Mesothelial cell of epicardium (in vitro differentiated cells): ENCODE measurements at places on chromosomes 6 and 20. TPM values are rescaled to one million over a fixed set of nuclear protein-coding genes. Genes with fewer than 3 reads are reported as not detected.

GRCh38 chr6:41464481-41464880, 81.7 kb upstream of the FOXP4 start:
- H3K27ac ChIP-seq, result no peak overlapping the region
- peaks cover 50% of the 10 kb centered on the region for H3K4me1 ChIP-seq
- no peak for DNase-seq
- no peaks in the 10 kb centered on the region for H3K36me3 ChIP-seq
- H3K4me3 ChIP-seq, result no peak overlapping the region
- H3K27me3 ChIP-seq, result no peaks in the 10 kb centered on the region

DNA sequence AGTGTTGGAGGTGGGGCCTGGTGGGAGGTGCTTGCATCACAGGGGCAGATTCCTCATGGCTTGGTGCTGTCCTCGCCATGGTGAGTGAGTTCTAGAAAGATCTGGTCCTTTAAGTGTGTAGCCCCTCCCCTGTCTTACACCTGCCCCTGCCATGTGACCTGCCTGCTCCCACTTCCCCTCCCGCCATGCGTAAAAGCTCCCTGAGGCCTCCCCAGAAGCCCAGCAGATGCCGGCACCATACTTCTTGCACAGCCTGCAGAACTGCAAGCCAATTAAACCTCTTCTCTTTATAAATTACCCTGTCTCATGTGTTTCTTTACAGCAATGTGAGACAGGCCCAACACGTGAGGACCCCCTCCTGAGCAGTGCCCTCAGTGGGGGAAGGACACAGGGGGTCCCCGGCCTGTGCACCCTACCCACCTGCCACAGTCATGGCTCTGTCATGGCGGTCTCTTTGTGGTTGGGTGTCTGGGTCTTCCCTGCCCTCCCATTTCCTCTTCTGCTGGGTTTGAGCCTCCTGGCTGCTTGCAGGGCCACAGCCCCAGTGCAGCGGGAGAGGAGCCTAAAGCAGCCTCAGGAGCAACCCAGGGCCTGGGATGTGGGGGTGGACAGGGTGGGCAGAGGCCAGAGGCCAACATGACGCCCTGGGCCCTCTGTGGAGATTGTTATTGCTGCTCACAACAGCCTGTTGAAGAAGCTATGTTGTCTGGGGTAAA, 87.2 kb upstream of the QKI start:
- H3K4me1 ChIP-seq, result peaks cover 12% of the 10 kb centered on the region
- H3K27ac ChIP-seq, result no peak overlapping the region
- H3K36me3 ChIP-seq, result no peaks in the 10 kb centered on the region
- no peak for DNase-seq
- H3K4me3 ChIP-seq, result no peak overlapping the region
- no peaks in the 10 kb centered on the region for H3K27me3 ChIP-seq

DNA sequence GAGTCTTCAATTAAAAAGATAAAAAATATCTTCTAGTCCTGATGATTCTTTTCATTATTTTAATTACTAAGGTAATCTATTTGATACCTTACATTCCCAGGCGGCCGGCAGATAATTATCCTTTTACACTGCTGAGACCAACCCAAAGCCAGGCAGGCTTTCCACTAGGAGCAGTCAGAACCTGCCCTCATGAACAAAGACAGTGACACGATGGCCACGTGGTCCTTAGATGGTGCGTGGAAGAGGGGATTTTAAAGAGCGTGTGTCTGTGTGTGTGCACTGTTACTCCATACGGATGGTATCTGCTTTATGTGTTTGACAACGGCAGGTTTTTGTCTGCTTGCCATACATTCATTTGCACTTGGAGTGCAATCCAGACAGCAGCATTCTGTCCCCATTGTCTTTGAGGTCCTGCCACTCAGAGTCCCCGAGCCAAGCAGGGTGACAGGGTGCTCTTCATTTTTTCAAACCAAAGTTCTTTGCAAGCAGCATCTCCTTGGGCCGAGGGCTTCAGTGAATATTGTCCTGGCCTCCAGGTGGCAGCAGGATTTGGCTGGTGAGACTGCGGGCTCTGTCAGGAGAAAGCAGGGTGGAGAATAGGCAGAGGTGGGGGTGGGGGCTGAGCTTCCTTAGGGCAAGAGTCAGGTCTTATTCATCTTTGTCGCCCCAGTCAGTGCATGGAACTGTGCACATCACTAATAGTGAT, 260.5 kb downstream of the NRN1 start:
- H3K4me1 ChIP-seq, result peaks cover 10% of the 10 kb centered on the region
- H3K27me3 ChIP-seq, result no peaks in the 10 kb centered on the region

DNA sequence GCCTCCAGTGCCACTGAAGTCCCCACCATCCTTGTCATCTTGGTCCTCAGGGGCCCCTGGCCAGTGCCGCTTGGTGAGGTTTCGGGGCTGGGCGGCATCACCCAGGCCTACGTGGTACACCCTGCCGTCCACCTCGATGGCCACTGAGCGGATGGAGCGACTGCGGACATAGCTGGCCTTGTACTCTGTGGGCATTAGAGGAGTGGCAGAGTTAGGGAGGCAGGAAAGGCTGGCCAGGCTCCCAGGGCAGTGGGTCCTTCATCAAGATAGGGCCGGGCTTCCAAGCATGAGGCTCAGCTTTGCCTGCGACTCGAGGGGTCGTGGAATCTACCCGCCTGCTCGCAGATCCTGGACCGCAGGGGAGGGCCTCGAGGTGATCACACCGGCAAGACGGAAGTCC, 119.0 kb downstream of the SULF2 start:
- H3K4me1 ChIP-seq, result peaks cover 22% of the 10 kb centered on the region
- H3K27me3 ChIP-seq, result no peaks in the 10 kb centered on the region
- no peak overlapping the region for H3K27ac ChIP-seq
- no peak overlapping the region for H3K4me3 ChIP-seq
- peaks cover 5% of the 10 kb centered on the region for H3K36me3 ChIP-seq

CD83 gene
- total RNA-seq, result 6.7 to 7.4 TPM (median 7.2 TPM) in 3 replicates

DNA sequence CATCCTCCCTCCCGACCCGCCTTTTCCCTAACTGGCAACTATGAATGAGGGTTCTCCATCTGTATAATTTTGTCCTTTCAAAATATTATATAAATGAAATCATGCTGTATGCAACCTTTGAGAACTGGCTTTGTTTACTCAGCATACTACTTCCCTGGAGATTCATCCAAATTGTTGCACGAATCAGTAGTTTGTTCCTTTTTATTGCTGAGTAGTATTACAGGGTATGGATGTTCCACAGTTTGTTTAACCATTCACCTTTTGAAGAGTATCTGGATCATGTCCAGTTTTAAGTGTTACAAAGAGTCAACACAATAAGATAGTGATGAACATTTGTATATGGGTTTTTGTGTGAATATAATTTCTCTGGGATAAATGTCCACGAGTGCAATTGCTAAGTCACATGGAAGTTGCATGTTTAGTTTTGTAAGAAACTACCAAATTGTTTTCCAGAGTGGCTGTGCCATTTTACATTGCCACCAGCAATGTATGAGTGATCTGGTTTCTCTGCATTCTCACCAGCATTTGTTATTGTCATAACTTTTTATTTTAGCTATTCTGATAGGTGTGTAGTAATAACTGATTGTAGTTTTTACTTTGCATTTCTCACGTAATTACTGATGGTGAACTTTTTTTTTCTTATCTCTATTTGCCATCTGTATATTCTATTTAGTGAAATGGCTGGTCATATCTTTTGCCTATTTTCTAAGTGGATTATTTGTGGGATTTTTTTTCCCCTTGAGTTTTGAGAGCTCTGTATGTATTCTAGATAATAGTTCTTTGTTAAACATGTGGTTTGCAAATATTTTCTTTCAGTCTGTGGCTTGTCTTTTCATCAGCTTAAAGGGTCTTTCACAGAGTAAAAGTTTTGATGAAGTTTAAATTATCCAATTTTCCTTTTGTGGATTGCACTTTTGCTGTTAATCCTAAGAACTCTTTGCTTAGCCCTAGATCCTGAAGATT, 14.4 kb upstream of the RNF24 start:
- H3K4me1 ChIP-seq, result peaks cover 8% of the 10 kb centered on the region
- no peak overlapping the region for H3K27ac ChIP-seq
- no peak for DNase-seq
- H3K36me3 ChIP-seq, result peaks cover 3% of the 10 kb centered on the region

GRCh38 chr6:97175806-97176205, 107.2 kb downstream of the MMS22L start:
- H3K4me3 ChIP-seq, result no peak overlapping the region
- no peak for DNase-seq

TCP11 gene
- 0.20 to 0.24 TPM (median 0.20 TPM) in 3 replicates for total RNA-seq

GPX5 gene
- total RNA-seq, result not detected in 3 replicates

GRCh38 chr6:46719099-46719498, 16.1 kb downstream of the PLA2G7 start:
- no peaks in the 10 kb centered on the region for H3K4me1 ChIP-seq
- H3K27me3 ChIP-seq, result peaks cover 51% of the 10 kb centered on the region
- H3K4me3 ChIP-seq, result no peak overlapping the region
- H3K36me3 ChIP-seq, result no peaks in the 10 kb centered on the region

GRCh38 chr6:14707971-14708465, 537.9 kb upstream of the JARID2 start:
- no peak overlapping the region for H3K27ac ChIP-seq
- no peak for DNase-seq
- no peak overlapping the region for H3K4me3 ChIP-seq
- no peaks in the 10 kb centered on the region for H3K27me3 ChIP-seq
- peaks cover 16% of the 10 kb centered on the region for H3K4me1 ChIP-seq

GRCh38 chr6:12635375-12635774, 81.2 kb upstream of the PHACTR1 start:
- H3K4me1 ChIP-seq, result peaks cover 10% of the 10 kb centered on the region
- H3K27me3 ChIP-seq, result no peaks in the 10 kb centered on the region
- no peak overlapping the region for H3K4me3 ChIP-seq
- H3K36me3 ChIP-seq, result no peaks in the 10 kb centered on the region
- no peak for DNase-seq
- H3K27ac ChIP-seq, result no peak overlapping the region

- no peaks in the 10 kb centered on the region for H3K4me1 ChIP-seq
- no peak for DNase-seq
- no peak overlapping the region for H3K27ac ChIP-seq
- H3K27me3 ChIP-seq, result peaks cover 32% of the 10 kb centered on the region
- no peaks in the 10 kb centered on the region for H3K36me3 ChIP-seq
Measured at GRCh38 chr20:25148181-25148981, 47.1 kb upstream of the ENTPD6 start.

C6orf118 gene
- 0.24 to 0.27 TPM in 2 of 3 replicates, not detected in the other for total RNA-seq
